ENCODE measurements at places on chromosomes 7 and 10.
A peak's percentile ranks its signal among the peaks of the same experiment; 100 is the strongest.

- DNase-seq, result peak; percentile 24
Observed at GRCh38 chr7:87735360-87735759, 107.2 kb downstream of the RUNDC3B start.

- DNase-seq, result no peak
Observed at GRCh38 chr10:3106928-3107425, 39.6 kb downstream of the PFKP start.

- DNase-seq, result peak; percentile 87
Observed at GRCh38 chr10:5292196-5292735, 72.5 kb upstream of the UCN3 start.

- no peak for DNase-seq
Observed at GRCh38 chr7:124776153-124776552, 10.6 kb upstream of the GPR37 start.

- DNase-seq, result peak; percentile 20
Observed at GRCh38 chr7:3914051-3914775, 613.2 kb downstream of the SDK1 start.

- DNase-seq, result no peak
Observed at GRCh38 chr7:149879271-149879743, 5.5 kb downstream of the ATP6V0E2 start.

DNA sequence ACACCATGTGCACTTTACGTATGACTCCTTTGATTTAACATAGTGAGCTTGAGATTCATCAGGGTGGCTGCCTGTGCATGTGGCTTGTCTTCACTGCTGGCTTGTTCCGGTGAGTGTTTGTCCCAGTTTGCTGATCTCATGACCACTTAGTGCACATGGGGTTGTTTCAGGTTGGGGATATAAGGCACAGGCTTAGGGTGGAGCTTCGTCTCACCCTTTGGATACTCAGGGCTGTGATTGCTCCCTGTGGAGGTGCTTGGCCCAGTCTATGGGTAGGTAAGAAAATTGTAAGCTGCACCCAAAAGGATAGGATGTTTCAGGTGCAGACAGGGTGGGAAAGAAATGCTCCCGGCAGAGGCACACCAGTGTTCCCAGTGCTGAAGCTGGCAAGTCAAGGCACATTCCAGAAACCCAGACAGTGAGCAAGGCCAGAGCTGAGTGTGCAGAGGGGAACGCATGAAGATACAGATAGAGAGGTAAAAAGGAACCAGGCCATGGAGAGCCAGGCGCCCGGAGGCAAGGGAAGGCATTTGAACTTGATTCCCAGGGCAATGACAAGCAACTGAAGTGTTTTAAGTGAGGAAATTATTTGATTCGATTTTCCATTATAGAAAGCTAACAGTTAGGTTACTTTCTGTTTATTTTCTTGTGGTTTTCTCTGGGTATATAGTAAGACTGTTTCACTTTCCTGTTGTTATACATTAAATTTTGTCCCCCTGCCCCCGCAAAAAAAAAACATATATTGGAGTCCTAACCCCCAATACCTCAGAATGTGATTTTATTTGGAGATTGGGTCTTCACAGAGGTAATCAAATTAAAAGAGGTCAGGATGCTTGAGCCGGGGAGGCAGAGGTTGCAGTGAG, 289.8 kb upstream of the KLF6 start:
- DNase-seq, result peak; percentile 27

DNA sequence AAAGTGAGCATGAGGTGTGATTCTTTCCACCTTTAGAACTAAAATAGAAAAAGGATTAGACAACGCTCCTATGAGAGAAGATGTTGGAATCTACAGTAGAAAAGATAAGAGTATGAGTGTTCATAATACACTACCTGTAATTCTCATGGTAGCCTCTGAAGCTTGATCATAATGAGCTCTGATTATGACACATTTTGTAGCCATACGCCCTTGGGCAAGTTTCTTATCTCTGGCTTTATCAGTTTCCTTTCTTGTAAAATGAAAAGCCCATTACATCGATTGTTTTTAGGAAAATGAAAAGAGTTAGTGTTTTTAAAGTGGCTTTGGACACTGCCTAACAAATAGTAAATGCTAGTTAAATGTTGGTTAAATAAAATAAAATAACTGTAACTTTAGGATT, 22.4 kb upstream of the PRSS58 start:
- DNase-seq, result no peak

DNA sequence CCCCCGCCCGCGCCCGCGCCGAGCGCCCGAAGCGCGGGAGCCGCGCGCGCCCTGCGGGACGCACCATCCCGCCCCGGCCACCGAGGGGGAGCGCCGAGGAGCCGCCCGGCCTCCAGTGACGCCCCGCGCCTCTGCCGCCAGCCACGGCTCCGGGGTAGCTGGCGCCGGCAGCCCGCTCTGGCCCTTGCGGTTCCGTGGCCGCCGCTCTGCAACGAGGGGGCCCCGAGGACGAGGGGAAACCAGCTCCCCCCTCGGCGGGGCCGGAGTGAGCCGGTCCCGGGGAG, at the start of gene PAXIP1:
TSS of gene PAXIP1 (minus strand) at position 33 of the 284 bp plus-strand sequence. CDS start 195 bp downstream, outside the sequence.
- DNase-seq, result no peak

- DNase-seq, result peak; percentile 73
Observed at GRCh38 chr7:137626469-137627067, 220.2 kb downstream of the DGKI start.

GRCh38 chr7:20438694-20439376, 108.1 kb downstream of the ITGB8 start:
- DNase-seq, result no peak

- no peak for DNase-seq
Observed at GRCh38 chr7:108535744-108536143, 9.8 kb upstream of the PNPLA8 start.

All from MCF 10A (cell line).